ENCODE measurements at places on chromosomes 12 and 14.

DNA sequence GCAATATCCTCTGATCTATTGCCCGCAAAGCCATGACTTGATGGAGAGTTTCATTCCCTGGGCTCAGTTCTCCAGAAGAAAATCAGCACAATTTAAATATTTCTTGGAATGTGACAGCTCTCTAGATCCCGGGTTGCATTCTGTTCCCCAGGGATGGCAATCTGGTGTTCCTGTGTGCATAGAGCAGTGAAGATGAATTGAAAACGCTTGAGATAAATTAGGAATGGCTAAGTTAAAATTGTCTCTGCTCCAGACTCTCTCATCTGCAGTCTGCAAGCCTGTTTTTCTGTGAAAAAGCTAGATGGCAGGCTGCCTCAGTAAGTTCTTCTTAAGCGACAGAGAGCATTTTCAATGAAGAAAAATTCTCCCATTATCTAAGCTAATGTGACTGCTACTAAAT is 582.5 kb upstream of the MGAT4C start:
- no peak for DNase-seq

GRCh38 chr14:50425105-50425504 is 28.4 kb upstream of the CDKL1 start:
- DNase-seq: no peak

DNA sequence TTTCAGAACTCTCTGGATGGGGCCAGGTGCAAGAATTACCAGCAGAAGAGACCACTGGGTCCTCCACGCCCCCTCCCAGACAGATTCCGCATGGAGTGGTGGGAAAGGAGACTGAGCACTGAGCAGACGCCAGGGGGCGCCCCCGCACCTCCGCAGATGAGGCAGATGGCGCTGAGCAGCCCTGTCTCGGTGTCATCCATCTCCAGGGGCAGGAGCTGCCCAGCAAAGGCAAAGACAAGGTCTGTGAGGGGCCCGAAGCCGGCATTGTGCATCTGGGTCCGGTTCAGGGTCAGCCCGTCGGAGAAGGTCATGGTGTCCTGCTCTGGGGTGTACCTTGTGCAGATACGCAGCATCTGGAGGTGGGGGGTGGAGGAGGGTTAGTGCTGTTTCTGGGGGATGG is 6.3 kb upstream of the ITGB7 start:
- peak; percentile 41 for DNase-seq

DNA sequence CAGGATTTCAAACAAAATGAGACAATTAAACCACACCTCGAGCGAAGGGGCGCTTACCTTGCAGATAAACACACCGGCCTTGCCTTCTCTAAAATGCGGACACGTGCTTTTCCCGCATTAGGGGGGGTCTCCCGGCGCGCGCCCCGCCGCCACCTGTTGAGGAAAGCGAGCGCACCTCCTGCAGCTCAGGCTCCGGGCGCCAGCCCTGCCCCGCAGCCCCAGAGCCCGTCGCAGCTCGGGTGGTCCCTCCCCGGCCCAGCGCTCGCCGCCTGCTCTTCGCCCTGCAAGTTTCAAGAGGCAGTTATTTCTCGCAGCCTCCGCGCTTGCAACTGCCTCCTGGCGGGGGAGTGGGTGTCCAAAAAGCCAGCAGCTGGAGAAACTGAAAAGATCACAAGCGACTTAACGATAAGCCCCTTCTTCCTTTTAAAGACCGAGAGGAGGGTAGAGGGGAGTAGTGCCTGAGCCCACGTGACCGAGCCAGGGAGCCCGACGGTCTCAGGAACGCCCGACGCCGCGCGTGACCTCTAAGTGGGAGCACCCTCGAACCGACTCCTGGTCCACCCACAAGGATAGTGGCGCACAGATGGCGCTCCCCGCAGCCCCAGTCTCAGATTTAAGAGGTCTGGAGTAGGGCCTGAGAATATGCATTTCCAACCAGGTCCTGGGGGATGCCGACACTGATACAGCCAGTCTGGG is at the start of gene ESR2:
ESR2 (minus strand) TSS at position 396 of the 696 bp plus-strand sequence. CDS start 11,386 bp downstream, outside the sequence.
- peak; percentile 16 for DNase-seq

DNA sequence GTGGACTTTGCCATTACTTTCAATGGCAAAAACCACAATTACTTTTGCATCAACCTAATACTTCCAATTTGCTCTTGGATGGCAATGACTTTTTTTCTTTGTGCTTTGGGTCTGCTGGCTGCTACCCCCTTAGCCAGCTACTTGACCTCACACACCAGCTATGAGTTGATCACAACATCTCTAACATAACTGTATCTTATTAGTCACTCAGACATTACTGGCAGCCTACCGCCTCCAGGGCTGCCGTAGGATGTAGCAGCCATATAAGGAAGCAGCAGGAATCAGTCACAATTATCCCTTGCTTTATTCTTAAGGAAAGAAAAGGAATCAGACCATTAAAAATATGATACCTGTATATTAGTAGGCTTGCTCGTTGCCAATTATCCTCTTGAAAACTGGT is 260.5 kb downstream of the ADAMTS20 start:
- DNase-seq: no peak

- no peak for DNase-seq
Observed at GRCh38 chr12:39451977-39452376, 9.1 kb upstream of the KIF21A start.

Data from NCI-H1092 (cell line).